ENCODE measurements at places on chromosomes 5 and 9.
A peak's percentile ranks its signal among the peaks of the same experiment; 100 is the strongest.

GRCh38 chr9:37248651-37249163, 128.3 kb downstream of the ZCCHC7 start:
- DNase-seq = no peak

GRCh38 chr9:134433909-134434882, 107.9 kb downstream of the RXRA start:
- DNase-seq = no peak

DNA sequence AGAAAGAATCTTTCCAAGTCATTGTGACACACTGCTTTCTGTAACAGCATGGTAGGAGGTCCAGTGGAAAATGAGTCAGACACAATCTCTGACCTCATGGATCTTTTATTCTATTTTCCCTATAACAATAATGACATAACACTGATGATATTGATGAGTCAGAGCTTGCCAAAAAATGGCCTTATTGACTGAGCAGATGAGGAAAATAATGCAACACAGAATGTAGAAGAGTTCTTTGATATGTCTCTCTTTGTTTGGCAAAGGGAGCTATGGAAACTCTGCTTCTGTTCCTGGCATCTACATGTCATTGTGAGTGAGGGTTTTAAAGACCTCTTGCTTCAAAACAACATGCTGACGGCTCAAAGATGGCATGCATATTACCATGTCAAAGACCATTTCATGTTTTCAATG, 443.1 kb upstream of the ZNF608 start:
- DNase-seq = no peak

GRCh38 chr5:95963650-95964410, 2.2 kb upstream of the ELL2 start:
- DNase-seq = no peak

DNA sequence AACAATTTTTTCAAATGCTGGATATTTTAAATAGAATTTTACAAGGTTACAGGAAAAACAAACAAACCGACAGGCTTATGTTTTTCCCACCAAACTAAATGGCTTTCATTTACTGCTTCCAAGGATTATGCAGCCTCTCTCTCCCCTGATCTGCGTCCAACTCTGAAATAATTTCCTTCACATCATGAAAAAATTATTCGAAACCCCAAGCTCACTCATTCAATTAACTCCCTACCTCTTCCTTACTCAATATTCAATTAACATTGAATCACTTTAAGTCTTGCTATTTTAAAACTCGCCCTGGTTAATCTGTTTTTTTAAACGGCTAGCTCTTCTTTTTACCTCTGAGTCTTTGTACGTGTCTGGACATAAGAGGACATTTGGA, 336.2 kb downstream of the AGTPBP1 start:
- DNase-seq = no peak

DNA sequence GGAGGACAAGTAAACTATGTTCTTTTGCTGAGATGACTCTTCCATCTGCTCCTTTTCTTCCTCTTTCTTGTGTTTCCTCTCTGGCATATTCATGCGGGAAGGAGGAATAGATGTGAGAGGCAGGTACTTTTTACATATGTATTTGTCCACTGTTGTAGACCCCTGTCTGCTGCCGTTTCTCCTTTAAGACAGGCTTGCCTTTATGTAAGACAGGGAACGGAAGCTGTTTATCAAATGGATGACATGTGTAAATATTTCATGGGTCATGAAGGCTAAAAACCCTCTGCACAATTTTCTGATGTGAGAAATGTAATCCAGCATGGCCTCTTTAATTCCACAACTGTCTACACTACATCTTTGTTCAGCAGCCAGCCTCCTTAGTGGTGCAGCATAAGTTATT, 1525.5 kb upstream of the NUDT12 start:
- no peak for DNase-seq

- no peak for DNase-seq
These were observed 63.0 kb downstream of the PTTG1 start for GRCh38 chr5:160484678-160485077.

- peak; percentile 42 for DNase-seq
These were observed 14.9 kb upstream of the WNT8A start for GRCh38 chr5:138068742-138069600.

DNA sequence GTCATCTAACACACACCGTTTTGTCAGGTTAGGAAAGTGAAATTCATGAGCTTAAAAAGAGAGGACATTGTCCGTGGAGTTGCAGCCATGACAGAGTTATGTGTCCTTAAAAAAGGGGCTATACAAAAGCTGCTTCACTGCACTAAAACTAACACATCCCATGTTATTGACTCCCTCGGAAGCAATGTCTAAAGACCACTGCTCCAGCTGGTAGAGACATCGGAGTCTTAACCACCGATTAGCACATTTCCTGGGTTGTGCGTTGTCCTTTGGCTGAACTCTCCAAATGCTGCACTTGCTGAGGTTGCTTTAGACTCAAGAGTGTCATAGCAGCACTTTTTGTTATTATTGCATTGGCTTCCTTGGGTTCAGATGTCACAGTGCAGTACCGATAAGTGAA, 128.3 kb upstream of the C9orf72 start:
- DNase-seq = no peak

- no peak for DNase-seq
These were observed 13.9 kb upstream of the ANXA6 start for GRCh38 chr5:151171529-151171928.

DNA sequence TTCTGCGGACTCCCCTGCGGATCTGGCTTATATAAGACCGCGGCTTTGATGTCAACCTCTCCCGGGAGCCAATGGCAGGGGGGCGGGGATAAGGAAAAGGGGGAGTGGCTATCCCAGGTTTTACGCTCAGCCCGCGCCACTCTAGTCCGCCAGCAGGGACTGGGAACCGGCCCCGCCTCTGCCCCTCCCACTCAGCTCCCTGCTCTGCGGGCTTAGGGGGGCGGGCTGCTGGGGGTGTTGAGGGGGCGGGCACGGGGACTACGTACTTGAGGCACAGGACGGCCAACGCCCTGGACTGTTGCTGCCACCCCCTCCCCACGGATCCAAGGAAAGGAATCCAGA, at the start of gene HAND1:
Gene HAND1 (minus strand): TSS at position 4 of the 342 bp plus-strand sequence. CDS start 219 bp downstream, outside the sequence.
- DNase-seq = peak; percentile 57

DNA sequence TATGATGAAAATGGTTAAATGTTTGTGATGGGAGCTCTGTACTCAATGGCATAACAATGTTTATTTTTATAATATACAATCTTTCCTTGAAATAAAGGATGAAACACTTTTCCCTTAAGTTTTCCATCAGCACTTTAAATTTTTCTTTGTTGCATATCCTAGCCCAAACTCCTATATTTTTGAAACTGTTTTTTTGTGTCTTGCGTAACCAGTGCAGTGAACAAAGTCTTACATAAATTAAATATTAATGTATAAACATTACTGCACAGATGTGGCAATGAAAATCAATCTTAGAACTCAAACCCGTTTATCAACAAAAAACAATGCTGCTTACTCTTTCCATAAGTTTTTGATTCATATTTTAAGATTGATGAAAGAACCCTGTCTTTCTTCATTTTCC, 34.1 kb upstream of the IL31RA start:
- no peak for DNase-seq

DNA sequence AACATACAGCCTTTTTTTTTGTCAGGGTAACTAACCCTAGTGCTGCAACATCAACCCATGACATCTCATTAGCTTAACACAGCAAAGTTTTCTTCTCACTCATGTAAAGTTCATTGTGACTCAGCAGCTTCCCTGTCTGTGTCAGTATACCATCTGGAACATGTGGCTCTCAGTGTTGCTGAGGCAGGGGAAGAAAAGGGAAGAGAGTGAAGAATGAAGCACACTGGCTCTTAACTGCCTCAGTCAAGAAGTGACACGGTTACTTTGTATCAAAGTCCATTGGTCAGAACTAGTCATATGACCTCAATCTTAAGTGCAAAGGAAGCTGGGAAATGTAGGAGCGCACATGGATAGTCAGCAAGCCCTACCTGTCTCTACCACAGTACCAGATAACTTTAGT, 185.0 kb upstream of the ELL2 start:
- no peak for DNase-seq

GRCh38 chr5:123209502-123210027, 120.5 kb downstream of the PRDM6 start:
- DNase-seq = no peak

DNA sequence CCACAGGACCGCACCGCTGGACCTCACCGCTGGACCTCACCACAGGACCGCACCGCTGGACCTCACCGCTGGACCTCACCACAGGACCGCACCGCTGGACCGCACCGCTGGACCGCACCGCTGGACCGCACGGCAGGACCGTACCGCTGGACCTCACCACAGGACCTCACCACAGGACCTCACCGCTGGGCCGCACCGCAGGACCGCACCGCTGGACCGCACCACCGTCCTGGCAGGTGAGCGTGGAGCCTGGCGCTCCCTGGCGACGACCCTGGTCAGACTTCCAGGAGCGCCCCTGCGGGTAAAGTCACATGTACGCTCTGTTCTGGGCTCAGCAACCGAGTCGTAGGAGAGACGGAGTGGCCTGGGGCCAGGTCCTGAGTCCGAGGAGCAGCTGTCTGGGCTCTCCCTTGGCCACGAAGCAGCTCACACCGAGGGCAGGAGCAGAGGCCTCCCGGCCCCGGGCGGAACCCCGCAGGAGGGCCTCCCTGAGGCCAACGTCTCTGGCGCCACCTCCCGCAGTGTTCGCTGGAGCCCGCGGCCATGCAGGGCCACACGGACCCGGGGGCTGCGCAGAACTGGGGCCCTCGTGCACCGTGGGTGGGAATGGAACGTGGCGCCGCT, 30.5 kb downstream of the MRPL36 start:
- no peak for DNase-seq

GRCh38 chr5:43231977-43232376, 40.0 kb downstream of the NIM1K start:
- no peak for DNase-seq

- peak; percentile 18 for DNase-seq
These were observed 29.2 kb upstream of the ARHGEF28 start for GRCh38 chr5:73596705-73597328.

- no peak for DNase-seq
These were observed 105.3 kb downstream of the ARRDC3 start for GRCh38 chr5:91277840-91278239.

GRCh38 chr9:19759066-19759465, 29.8 kb downstream of the SLC24A2 start:
- DNase-seq = no peak

DNA sequence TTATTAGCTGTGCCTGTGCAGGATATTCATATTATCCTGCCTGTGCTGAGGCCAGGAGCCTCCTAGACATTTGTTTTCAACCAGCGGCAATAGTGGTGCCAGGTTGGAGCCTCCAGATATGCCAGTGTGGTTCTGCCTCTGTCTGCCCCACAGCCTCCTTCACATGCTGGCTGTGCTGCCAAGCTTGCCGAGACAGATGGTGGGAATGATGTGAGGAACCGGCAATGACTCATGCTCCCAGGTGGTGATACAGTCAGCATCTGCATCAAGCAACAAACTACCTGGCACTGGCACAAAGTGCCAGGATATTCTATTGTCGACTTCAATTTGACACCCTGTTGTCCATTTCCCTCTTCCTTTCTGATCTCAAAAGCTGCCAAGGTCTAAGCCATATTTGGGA, 285.7 kb downstream of the CHSY3 start:
- no peak for DNase-seq

DNA sequence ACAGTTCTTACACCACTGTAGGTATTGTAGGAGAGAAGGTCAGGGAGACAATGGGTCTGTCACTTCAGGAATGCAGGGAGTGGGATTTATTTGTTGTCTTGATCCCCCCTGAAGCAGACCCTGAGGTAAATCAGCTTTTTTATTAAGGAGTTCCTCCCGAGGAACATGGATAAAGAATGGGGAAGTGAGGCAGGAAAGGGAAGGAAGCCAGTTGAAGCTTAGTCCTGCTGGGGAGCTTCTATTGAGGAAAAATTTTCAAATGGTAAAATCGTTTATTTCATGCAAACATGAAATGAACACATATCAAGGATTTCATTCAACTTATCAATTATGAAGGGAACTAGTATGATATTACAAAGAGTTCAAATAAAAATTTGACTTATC, 318.6 kb upstream of the PIK3R1 start:
- no peak for DNase-seq

DNA sequence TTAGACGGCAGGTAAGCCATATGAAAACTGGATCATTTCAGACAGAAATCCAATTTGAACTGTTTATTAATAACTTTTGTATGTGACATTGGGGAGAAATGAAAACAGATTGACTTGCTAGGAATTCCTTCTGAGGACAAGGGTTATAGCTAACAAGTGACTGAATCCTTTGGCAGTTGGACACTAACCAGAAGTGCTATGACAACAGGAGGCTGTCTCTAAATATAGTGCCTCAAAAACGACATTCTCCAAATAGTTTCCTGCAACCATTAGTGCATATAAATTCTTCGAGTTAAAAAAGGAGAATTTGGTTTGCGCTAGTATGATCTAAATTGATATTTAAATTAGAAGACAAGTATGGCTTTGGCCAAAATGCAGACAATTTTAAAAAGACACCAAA, 338.6 kb downstream of the PTPRD start:
- no peak for DNase-seq

- DNase-seq = no peak
These were observed 576.1 kb downstream of the LRRC70 start for GRCh38 chr5:63154476-63155309.

DNA sequence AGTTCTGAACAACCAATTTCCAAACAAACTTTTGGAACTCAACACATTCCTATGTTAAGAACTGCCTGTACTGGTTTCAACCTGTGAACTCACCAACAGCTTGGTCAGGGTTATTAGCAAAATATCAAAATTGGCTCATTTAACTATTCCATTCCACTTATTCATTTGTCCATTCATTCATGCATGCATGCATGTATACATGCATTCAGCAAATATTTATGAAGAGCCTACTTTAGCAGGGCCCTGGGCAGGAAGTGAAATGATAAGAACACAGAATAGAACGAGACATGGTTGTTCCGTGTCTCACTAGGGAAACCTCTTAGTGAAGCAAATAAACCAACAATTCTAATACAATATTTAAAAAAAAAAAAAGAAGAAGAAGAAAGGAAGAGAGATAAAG, 107.4 kb downstream of the GLIS3 start:
- DNase-seq = no peak

GRCh38 chr5:52283221-52283620, 504.5 kb upstream of the ITGA1 start:
- no peak for DNase-seq

DNA sequence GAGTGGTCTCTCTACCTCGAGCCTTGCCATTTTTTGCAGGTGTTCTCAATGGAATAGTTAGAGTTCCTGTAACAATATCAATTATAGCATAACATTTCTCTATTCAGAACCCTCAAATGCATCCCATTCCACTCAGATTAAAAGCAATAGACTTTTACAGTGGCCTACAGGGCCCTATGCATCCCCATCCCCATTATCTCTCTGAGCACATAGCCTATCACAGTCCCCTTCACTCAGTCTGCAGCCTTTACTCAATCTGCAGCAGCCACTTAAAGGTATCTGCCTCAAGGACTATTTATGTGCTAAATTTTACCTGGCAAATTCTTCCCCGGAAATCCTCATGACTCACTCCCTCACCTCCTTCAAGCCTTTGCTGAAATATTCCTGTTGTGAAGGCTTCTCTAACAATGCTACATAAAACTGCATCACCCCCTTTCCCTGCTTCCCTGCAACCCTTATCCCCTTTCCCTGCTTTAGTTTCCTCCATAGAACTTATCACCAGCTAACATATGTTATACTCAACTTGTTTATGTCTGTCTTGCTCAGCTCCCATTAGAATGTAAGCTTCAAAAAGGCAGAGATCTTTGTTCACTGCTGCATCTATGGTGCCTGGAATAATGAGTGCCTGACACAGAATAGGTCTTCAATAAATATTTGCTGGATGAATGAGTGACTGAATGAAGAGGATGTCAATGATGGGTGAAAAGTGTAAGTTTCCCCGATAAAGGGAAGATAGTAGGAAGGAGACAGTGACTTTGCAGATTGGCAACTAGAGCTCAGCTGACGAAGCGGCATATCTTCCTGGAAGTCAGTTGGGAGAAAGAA, 54.1 kb upstream of the ZNF366 start:
- DNase-seq = no peak

Measured in NCI-H748 treated with DMSO at 0.1 percent for 48 hours (cell line).